ENCODE measurements at places on chromosomes 5 and 9.

DNA sequence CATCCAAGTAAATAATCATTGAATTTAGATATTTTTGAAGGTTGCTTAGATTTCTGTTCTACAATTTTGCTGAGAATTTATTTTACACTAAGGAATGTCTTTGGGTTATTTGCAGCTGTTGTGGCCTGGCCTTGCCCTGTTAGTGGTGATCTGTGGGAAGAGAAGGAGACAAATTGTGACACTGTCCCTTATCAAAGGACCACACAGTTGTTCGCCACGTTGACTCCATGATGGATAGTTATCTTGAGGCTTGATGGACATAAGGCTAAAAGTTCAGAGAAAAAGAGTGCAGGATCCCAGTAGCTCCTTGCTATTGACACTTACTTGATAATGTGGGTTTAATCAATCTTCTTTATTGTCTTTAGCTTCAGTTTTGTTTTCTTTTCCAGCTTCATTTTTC is 186.6 kb upstream of the MEF2C start:
- no peak for DNase-seq

- DNase-seq = no peak
Measured at GRCh38 chr9:133276923-133277322, 1.9 kb upstream of the ABO start.

- no peak for DNase-seq
Measured at GRCh38 chr5:28066856-28067255, 1028.5 kb upstream of the CDH9 start.

DNA sequence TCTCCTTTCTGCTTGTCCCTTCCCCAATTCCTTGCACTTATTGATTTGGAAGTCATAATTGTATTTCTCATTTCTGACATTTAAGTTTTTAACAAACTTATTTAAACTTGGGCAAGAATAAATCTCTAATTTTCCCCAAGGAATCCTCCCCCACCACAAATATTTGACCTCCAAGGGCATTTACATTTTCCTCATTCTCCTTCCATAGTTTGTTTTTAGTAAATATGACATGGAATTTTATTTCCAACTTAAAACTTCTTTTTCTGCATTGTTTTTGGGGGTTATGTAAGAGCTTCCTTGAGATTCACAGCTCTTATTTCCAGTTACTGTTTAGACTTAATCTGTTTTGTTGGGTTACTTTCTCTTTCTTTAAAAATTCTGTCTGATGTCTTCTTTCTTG is 64.9 kb downstream of the ZNF618 start:
- peak; percentile 68 for DNase-seq

- DNase-seq = no peak
Measured at GRCh38 chr5:66617991-66618768, 22.0 kb downstream of the MAST4 start.

DNA sequence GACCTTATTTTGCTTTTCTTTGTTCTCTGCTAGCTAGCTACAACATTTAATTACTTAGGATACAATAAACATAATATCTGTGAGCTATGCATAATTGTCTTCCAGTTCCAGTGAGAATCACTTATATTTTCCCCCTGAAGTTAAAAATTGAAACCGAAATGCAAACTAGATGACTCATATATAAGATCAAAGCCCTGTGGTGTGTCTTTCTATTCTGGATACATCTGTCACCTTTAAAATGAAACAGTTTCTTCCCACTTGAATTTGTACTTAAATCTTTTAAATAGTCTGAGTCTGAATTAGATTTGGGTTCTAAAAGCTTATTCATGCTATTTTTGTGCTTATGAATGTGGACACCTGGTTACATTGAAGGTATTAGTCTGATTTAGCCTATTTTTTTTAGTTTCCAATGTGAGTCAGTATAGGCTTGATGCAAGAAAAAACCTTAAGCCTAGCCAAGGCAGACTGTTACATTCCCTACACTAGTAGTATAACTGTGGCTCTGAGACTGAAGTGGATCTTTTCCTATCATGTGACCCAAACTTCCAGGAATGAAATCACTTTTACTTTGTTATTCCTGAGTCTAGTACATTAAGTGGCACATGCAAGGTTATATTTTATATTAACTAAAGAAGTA is 703.5 kb upstream of the RGMB start:
- DNase-seq = peak; percentile 5

GRCh38 chr5:153678617-153679329 is 188.3 kb downstream of the GRIA1 start:
- DNase-seq = no peak

GRCh38 chr5:135891791-135892190 is 3.9 kb downstream of the IL9 start:
- peak; percentile 11 for DNase-seq

DNA sequence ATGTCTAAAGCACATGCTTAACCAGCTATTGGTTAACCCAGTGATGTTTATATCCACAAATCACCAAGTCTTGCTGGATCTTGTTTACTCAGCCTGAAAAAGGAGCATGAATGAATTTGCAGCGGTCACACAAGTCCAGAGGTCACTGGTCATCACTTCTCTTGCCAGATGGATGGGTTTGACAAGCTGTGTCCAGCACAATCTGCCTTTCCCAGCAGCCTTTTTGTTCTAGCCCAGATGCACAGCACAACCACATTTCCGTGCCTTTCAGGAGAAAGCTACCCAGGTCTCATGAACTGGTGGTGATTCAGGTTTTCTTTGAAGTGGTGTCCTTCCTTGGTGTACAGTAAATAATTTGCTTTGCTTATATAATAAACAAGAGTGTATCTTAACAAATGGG is 32.1 kb downstream of the TMEM252 start:
- no peak for DNase-seq

- DNase-seq = no peak
Measured at GRCh38 chr9:12963537-12963936, 188.7 kb downstream of the LURAP1L start.

DNA sequence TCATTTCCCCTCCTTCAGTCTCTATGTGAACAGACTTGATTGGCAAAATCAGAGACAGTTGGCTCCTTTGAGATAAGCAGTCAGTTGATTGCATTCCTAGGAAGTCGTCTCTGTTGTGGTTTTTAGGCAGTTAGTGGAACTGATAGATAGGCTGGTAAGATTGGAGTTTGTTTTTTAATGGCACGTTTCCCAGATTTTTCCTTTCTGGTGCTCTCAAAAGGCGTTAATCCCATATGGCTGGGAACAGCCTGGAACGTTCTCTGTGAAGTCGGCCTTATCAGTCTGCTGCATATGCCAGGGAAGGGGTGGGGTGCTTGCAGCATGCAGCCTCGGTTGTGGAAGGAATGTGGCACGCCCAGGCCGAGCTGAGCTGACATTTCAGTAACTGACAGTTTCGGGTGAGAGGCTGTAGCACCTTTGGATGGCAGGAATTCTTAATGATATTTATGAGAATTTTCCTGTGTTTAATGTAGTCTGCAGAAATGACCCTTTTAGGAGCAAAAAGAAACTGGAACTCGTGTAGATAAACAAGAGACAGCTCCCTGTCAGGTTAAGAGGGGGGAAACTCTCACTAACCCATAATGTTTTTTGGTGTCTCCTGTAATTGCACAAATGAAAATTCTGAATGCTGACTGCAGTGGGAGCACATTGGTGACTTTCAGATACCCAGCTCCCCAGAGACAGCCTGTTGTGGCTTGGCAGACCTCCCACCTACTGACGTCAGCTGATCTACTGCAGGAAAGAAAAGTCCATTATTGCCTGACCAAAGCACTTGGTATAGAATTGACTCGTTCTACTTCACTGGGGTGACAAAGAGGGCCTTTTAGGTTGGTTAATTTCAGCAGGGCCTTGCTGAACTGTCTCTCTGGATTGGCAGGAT is 6.3 kb downstream of the SPTAN1 start:
- DNase-seq = peak; percentile 86

GRCh38 chr5:9928326-9928725 is 298.2 kb upstream of the TAS2R1 start:
- no peak for DNase-seq

- no peak for DNase-seq
Measured at GRCh38 chr5:125269926-125270325, 523.5 kb upstream of the ZNF608 start.

GRCh38 chr5:132896685-132897084 is 23.2 kb downstream of the LEAP2 start:
- DNase-seq = no peak

- peak; percentile 36 for DNase-seq
Measured at GRCh38 chr9:22452415-22453010, 5.9 kb downstream of the DMRTA1 start.

- DNase-seq = no peak
Measured at GRCh38 chr5:135951807-135952206, 3.0 kb downstream of the LECT2 start.

DNA sequence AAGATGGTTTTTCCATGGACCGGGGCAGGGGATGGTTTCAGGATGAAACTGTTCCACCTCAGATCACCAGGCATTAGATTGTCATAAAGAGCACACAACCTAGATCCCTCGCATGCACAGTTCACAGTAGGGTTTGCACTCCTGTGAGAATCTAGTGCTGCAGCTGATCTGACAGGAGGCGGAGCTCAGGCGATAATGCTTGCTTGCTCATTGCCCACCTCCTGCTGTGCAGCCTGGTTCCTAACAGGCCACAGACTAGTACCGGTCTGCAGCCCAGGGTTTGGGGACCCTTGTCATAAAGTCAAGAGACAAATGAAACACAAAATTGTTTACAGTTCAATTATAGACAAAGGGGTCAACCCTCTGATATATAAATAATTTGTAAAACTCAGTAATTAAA is 101.7 kb downstream of the RANBP17 start:
- DNase-seq = no peak

- no peak for DNase-seq
Measured at GRCh38 chr5:176593273-176593869, 16.6 kb downstream of the GPRIN1 start.

DNA sequence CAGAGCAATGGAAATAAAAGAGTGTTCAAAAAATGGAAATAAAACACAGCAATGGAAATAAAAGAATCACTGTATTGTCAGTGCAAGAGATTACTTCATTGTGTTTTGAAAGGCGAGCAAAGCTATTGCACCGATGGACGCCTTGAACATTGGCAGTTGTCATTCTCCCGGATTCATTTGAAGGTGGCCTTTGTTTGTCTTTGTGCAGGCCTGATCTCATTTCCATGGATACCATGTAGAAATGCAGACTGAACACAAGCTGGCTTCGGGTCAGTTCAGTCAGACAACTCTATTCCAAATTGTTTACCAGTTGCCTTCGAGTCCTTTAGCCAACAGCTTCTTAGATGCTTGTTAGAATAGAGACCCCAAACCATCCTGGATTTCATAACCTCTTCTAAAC is 8.3 kb downstream of the ITGA2 start:
- DNase-seq = no peak

GRCh38 chr5:110463106-110463505 is 263.4 kb downstream of the TMEM232 start:
- DNase-seq = peak; percentile 87

DNA sequence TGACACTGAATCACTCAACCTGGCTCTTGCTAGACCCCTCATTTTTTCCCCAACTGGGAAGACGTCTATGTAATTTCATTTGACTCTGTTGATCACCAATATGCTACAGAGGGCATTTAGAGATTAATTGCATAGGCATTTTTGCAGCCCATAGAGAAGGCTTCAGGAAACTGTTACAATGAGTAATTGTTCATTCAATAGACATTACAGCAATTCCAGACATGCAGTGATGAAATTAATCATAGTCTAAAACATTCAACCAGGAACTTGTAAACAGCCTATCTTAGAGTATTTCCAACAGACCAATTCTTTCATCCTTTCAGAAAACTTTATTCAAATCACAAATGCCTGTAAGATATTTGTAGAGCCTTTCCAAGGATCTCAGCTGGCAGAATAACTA is 122.3 kb downstream of the MARCHF11 start:
- DNase-seq = peak; percentile 59

- peak; percentile 4 for DNase-seq
Measured at GRCh38 chr5:104345222-104346016, 782.8 kb upstream of the NUDT12 start.

- DNase-seq = no peak
Measured at GRCh38 chr5:170332058-170332457, 34.5 kb upstream of the LCP2 start.

DNA sequence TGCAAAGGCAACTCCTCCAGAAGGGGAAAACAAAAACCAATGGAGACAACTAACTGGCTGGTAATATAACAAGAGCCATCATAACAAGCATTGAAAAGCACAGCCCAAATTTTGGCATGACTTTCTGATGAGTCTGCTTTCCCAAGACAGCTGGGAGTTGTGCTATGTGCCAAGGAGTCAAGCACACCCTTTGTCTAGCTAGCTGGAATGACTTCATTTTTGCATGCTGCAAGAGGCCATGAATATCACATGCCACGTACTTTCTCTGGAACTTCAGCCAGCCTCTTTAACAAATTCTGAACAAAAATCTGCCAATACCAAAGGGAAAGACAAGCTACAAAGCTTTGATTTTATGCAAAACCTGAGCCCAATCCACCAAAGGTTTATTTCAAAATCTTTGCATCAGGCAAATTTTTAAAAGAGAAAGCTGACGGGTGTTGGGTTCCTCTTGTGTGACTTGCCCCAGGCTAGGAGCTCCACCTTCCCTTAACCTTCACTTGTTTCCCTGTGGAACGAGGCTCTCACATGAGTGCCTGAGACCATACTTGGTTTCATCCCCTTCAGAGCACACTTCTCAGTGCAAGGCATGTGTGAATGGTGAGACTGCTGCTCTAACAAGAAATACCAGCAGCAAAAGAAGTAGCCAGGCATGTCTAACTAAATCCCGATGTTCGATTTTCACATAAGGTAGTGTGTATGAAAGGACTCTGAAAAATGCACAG is 47.3 kb downstream of the S1PR3 start:
- DNase-seq = peak; percentile 93

GRCh38 chr9:132806723-132807421 is 71.2 kb downstream of the AK8 start:
- DNase-seq = peak; percentile 20
